Brain pericyte (primary cell): ENCODE measurements at places on chromosomes 2 and 18.

DNA sequence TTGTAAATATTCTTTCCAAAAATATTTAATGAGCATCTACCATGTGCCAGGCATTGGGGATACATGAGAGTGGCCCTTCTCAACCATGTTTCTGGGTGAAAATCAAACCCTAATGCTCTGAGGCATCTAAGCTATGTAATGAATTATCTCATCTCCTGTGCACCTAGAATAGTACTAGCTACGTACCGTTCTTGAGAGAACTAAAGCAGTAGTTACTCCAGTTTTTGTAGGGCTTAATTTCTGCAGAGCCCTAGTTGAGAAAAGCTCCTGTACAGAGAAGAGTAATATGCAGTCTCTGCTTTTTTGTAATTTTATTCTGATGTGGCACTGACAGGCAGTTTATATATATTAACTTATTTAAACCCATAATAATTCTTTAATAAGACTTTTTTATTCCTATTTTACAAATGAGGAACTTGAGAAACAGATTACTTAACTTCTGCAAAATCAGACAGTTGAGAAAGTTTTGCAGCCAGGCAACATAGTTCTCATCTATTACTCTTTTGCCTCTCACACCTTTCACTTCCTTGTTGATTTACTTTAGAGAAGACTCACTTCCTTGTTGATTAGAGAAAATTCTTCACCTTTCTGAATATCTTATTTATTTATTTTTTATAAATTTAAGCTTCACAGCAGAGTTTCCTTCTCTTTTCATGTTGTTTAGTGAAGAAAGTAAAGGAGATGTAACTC, 3.1 kb downstream of the SPOPL start:
- DNase-seq, result no peak

DNA sequence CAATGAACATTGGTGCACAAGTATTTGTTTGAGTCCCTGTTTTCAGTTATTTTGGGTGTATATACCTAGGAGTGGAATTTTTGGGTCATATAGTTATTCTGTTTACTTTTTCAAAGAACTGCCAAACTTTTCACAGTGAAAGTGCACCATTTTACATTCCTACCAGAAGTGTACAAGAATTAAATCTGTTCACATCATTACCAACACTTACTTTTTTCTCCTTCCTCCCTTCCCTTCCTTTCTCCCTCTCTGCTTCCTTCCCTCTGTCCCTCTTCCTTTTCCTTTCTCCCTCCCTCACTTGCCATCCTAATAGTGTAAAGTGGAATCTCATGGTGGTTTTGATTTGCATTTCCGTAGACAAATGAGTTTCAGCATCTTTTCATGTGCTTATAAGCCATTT, 11.9 kb downstream of the ADNP2 start:
- no peak for DNase-seq

DNA sequence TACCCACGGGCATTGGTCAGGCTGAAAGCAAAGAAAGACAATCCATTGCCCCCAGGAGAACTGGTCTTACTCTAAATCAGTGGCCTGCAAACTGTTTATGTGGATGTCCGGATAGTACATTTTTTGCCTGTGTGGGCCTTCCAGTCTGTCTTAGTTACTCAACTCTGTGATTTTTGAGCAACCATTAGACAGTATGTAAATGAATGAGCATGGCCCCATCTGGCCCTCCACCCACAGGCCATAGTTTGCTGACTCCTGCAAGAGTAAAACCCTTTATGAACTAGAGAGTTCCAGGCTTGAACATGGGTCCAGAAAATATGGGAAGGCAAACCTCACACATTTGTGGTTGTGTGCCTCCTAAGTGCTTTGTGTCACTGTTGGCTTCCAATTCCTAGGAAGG, 55.7 kb upstream of the CYP1B1 start:
- DNase-seq, result no peak

GRCh38 chr2:154700136-154700535, 1.6 kb downstream of the KCNJ3 start:
- no peak for DNase-seq

GRCh38 chr2:230668939-230669303, 43.7 kb upstream of the CAB39 start:
- no peak for DNase-seq

DNA sequence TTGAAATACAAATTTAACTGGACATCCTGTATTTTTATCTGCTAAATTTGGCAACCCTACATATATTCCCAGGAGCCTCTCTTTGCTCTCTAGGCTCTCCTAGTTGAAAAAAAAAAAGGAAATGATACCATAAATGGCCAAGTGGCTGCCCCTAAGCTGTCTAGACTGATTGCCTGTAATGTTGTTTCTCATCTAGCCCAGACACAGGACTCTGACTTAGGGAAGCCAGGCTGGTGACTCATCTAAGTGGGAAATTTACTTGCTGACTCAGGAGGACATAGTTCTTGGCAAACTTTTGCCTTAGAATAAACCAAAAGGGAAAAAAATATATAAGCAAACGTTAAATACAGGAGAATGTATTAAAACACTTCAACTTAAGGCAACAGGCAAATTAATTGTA, 14.6 kb upstream of the ITGAV start:
- DNase-seq, result peak; percentile 88

GRCh38 chr2:54114936-54115283, 505 bp upstream of the ACYP2 start:
- no peak for DNase-seq

DNA sequence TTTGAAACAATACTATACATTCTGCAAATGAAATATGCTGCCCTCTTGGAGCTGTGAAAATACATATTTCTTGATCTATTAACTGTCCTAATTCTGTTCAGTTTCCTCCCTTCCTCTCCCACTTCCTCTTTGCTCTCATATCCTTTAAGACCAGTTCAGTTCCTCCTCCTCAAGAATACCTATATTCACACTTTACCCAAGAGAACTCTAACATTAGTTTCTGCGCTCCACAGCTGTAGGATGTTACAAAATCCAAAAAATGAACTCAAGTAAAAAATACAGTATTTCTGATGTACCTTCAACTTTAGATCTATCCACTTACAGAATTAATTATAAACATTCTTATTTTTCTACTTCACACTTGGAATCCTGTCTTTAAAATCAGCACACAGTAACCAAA, 5.4 kb downstream of the ITSN2 start:
- DNase-seq, result no peak

- no peak for DNase-seq
Observed at GRCh38 chr2:142920571-142920970, 43.1 kb downstream of the KYNU start.

- no peak for DNase-seq
Observed at GRCh38 chr2:136130511-136130910, 12.6 kb upstream of the CXCR4 start.

DNA sequence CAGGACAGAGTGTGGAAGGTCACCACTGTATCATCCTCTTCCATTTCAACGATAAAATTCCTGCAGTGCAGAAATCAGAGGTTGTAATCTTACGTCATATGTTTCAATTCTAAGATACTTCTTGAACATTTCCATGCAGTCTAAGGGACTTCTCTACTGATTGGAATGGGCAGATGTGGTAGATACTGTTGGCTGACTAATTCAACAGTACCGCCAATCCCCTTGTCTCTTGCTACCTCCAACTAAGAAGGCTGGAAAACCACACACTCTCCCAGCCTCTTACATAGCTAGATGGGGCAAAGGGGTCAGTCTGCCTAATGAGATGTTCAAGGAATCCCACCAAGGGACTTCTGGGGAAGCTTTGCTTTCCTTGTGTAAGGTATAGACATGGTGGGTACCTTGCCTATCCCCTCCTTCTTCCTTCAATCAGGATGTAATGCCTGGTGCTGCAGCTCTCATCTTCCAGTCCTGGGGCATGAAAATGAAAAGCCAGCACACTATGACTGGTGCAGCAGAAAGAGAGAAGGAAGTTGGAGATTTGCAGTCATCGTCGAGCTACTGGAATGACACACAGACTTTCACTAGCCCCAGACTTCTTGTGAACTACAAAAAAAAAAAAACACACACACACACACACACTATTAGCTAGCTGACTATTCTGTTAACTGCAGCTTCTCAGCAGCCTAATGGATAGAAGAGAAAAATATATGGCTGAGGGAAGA, 84.1 kb downstream of the ALPK2 start:
- DNase-seq, result no peak

- DNase-seq, result no peak
Observed at GRCh38 chr2:233593201-233593600, 24.2 kb upstream of the UGT1A8 start.

- DNase-seq, result no peak
Observed at GRCh38 chr2:63990072-63990471, 29.2 kb downstream of the VPS54 start.

- DNase-seq, result no peak
Observed at GRCh38 chr2:232436381-232437194, 19.4 kb upstream of the ALPI start.

GRCh38 chr2:231781798-231782726, 980 bp upstream of the PDE6D start:
- DNase-seq, result no peak

DNA sequence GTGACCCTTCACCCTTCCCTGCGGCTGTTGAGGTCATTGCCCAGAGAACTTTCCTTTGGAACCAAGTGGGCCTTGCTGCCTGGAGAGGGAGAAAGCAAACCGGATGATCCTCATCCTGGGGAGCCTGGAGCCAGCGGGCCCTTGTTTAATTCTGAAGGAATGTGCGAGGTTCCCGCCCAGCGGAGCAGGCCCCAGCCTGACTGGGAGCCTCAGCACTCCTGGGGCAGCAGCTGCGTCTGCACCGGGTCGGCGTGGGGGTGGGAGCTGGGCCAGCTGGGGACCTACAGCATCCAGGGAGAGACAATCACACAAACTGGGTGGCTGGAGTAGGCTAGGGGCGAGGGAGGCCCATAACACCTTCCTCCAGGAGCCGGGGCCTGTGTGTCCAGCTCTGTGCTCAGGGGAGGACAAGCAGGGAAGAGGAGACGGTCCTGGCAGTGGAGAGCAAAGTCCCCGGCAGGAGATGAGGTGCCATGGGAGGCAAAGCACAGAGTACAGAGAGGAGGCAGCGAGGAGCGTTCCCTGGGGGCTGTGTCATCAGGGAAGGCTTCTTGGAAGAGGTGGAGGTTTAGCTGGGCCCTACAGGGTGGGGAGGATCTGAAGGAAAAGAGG, 61.9 kb upstream of the HAAO start:
- peak; percentile 66 for DNase-seq

GRCh38 chr18:75483662-75484061, 56.2 kb upstream of the SMIM21 start:
- no peak for DNase-seq

- no peak for DNase-seq
Observed at GRCh38 chr2:197946562-197946961, 142.2 kb downstream of the PLCL1 start.

GRCh38 chr18:5238371-5238976, 41.4 kb upstream of the AKAIN1 start:
- no peak for DNase-seq

DNA sequence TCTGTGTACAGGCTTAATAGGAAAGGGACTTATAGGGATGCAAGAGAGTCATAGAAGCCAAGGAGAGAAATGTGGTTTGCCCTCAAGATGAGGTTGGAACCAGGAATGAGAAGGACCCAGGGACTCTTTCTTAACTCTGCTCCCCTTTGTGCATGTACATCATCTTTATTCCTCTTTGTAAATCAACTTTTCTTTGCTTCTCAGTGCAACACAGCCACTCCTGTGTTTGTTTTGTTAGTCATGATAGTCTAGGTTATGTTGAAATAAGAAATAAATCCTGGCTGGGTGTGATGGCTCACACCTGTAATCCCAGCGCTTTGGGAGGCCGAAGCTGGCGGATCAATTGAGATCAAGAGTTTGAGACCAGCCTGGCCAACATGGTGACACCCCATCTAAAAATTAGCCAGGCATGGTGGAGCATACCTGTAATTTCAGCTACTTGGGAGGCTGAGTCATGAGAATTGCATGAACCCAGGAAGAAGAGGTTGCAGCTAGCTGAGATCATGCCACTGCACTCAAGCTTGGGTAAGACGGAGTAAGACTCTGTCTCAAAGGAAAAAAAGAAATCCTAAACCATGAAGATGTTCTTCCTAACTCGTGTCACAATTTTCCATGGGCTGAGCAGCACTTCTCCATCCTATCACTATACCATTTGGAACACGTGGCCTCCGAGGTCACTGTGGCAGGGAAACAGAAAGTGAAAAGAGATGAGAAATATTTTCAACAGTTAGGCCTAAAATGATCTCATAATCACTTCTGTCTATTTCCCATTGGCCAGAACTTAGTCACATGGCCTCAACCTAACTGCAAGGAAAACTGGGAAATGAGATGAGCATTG, 73.0 kb upstream of the TMEM17 start:
- DNase-seq, result no peak

- DNase-seq, result no peak
Observed at GRCh38 chr2:27407798-27408491, 1.4 kb downstream of the PPM1G start.

- no peak for DNase-seq
Observed at GRCh38 chr2:102839668-102840388, 78.0 kb downstream of the TMEM182 start.

DNA sequence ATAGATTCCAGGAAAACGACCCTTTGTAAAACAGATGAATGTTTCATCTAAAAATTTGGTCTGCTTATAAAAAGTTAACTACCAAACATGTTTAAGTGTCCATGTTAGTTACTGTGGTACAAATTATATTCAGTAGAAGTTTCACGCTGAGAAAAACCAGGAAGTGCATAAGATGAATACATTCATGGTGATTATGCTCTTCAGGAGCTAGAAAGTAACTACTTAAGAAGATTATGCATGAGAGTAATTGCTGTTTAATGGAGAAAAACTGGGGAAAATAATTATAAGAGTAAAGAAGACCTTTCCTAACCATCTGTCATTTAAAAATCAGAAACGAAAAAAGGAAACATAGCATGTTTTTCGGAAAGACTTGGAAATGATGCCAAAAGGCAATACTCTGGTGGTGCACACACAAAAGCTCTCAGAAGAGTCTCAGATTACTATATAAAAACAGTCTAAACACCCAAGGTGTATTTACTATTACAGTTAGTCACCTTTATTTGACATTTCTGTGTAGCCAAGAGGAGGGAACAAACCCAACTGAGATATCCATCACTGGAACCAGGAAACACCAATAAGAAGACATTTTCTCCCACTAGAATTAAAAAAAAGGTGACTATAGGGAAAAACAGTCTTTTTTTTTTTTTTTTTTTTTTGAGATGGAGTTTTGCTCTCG, 38.8 kb upstream of the METTL21A start:
- no peak for DNase-seq
